Stimulated activated CD4-positive, alpha-beta T cell treated with anti-CD3 and anti-CD28 coated beads, Interleukin-12 subunit alpha, Interleukin-12 subunit beta, amount 100 ng/mL, for 24 hours (primary cell): ENCODE measurements at places on chromosomes 4 and X.

DNA sequence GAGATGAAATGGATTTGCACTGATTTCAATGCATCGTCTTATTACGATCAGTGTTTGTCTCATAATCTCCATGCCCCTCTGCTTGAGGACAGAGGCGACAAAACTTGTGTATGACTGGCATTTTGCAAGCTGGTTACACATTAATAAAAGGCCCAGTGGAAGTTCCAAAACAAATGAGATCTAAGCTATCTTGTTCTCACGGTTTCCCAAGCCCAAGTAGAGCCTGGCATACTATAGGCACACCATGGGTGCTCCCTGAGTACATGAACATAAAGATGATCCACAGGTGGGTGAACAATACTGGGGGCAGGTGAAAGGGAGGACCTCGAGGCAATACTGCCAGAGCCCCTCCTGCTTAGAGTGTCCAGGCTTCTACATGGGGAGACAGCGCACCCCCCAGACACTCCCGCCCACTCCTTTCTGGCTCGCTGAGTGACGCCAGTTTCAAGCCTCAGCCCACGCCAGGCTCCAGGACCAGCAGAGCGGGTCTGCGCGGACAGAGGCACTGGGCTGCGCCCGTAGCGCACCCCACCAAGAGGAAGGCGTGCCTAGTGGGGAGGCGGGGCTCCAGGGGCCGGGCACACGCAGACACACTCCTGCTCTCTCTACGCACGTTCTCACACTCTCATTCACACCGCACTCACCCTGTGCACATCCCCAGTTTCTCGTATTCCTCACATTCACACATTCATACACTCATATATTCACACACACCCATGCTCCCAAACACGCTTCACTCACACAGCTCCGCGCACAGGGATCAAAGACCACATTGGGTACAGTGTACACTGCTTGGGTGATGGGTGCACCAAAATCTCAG is 8.9 kb upstream of the GSX2 start:
- DNase-seq: no peak

GRCh38 chr4:53014881-53015280 is 152.8 kb downstream of the RASL11B start:
- DNase-seq: no peak

- DNase-seq: no peak
Observed at GRCh38 chr4:92299152-92299551, 4.6 kb upstream of the GRID2 start.

GRCh38 chr4:53500546-53500945 is 90.7 kb downstream of the LNX1 start:
- DNase-seq: no peak

DNA sequence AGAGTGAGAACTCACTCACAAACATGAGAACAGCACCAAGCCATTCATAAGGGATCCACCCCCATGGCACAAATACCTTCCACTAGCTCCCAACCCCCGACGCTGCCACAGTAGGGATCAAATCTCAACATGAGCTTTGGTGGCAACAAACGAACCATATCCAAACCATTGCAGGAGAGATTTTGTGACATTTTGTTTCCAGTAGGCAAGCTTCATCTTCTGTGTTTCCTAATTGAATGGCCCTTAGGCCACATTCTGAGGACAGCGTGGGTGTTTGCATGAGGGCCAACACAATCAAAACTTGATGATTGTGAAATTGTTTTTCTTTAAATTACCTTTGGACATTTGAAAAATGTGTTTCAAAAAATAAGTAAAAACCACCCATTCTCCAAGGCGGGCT is 102.6 kb upstream of the LNX1 start:
- no peak for DNase-seq

GRCh38 chr4:133823177-133823576 is 378.4 kb downstream of the PABPC4L start:
- DNase-seq: no peak

GRCh38 chr4:7252510-7253340 is 60.4 kb downstream of the SORCS2 start:
- no peak for DNase-seq

- no peak for DNase-seq
Observed at GRCh38 chr4:26264109-26264508, 56.7 kb upstream of the RBPJ start.

DNA sequence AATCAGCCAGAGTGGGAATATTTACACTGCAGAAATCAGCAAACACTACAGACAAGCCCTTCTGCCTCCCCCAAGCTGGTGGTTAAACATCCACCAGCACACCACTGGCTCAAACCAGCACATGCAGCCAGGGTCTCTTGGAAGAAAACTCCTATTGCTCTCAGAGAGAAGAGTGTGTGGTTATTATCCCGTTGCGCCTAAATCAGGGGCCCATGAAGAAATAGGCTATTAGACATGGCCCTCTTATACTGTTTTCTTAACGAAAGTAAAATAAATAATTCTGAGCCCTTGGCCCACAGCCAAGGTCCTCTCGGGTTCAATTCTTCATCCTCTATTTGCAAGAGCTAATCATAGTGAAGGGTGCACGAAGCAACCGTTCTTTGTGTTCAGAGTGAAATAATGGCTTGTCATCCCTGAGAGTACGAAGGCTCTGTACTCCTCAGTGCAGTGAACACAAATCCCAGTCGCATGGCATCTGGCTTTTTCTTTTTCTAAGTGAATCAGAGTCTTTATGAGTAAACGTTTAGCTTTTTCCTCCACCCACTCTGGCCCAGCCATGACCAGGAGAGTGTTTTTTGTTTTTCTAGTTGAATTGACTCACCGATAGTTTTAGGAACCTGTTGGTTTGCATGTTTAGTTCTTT is 33.4 kb upstream of the RBM47 start:
- peak; percentile 34 for DNase-seq

- DNase-seq: no peak
Observed at GRCh38 chr4:141413366-141413765, 192.7 kb downstream of the ZNF330 start.

GRCh38 chr4:25308306-25308705 is 4.3 kb upstream of the ZCCHC4 start:
- no peak for DNase-seq

DNA sequence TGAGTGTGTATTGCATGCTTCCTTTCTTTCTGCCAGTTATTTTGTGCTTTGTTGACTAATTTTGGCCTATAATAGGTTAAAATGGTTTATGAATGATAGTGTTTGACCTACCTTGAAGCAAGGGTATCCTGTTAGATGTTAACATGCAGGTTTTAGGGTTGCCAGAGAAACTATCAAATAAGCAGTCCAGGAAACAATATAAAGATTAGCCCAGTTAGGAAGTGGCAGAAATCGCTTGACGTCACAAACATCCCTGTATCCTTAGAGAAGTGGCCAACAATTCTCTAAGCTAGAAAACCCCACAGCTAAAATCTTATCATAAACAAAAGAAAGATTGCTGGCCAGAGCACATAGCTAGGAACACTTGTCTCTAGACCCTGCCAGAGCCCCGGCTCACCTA is 3.8 kb downstream of the NAP1L5 start:
- no peak for DNase-seq

DNA sequence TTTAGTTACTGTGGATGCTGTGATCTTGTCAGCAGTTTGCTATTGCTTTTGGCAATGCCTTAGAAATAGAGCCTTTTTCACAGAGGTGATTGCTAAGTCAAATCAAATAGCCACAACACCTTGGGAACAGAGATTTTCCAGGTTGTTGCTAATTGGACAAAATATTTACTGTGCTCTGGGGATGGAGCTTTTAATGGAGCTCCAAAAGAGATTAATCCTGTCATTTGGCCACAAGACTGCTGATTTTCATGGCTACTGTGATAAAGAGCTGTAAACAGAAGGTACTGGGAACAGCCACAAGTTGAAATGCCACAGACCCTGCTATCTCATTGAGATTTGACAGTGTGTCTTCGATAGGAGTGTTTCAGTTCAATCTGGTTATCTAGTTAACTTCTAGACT is 1715.2 kb upstream of the ADGRL3 start:
- DNase-seq: no peak

DNA sequence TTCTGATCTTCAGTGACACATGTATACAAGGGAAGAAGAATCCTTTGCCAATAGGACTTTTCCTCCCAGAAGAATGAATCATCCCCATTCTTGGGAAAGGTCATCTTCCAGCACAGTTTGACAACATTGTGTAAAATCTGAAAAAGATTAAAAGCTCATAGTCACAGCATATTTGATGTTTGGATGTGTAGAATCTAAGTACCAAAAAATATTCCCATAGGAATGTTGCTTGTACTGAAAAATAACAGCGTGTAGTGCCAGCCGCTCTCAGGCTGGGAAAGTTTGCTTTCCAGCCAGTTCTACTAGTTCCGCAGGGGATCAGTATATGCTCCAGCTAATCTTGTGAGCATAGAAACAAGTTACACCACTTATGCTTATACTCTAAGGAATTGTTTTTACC is 74.7 kb upstream of the IL13RA1 start:
- no peak for DNase-seq

DNA sequence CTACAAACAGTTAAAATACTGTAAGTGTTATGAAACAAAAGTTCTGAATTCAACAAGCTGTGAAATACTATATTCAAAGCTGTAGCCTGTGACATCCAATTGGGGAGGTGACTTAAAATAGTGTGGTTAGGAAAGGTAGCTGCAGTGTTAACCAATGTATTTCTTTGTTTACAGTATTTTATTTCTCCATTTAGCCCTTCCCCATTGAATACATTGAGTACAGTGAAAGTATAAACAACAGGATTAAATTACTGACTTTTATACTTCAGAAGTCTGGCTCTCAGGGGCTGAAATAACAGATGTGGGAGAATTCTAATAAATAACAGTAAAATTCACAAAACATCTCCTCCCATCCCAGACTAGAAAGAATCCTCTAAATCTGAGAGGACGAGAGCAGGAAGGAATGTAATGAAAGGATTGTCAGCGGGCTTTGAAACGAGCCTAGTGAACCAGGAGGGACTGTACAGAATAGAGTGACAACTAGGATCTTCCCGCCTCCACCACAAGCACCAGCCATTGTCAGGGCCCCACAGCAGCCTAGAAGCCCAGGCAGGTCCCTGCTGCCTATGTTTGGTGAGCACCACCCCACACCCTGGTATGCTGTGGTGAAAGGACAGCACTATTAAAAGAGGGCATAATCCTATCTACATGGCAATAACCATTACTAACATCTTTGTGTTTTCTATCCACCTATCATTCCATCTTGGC is 73.7 kb downstream of the SPCS3 start:
- DNase-seq: no peak

GRCh38 chrX:7201496-7201895 is 53.5 kb upstream of the PUDP start:
- no peak for DNase-seq

GRCh38 chr4:8473920-8474590 is 33.5 kb downstream of the TRMT44 start:
- no peak for DNase-seq

DNA sequence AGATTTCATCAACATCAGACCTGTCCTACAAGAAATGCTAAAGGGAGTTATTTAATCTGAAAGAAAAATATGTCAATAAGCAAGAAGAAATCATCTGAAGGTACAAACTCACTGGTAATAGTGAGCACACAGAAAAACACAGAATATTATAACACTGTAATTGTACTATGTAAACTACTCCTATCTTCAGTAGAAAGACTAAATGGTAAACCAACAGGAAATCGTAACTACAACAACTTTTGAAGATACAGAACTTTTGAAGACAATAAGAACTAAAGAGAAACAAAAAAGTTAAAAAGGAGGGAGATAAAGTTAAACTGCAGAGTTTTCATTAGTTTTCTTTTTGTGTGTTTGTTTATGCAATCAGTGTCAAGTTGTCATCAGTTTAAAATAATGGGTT is 12.4 kb downstream of the MED14 start:
- no peak for DNase-seq

DNA sequence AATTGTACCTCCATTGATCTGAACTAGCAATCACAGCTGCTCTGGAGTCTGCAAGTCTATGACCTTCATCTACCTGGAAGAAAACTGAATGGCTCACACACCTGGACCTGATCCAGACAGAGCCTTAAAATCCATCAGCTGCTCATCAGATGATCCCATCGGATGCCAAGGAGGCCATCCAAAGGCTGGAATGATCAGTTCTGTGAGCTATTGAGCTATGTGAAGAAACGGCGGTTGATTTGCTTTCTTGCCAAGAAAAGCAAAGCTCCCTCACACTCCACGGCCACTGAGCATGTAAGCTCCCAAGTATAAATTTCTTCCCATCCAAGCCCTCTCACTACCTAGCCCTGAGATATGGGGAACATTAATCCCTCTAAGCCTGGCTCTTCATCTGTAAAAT is 63.1 kb downstream of the RELL1 start:
- no peak for DNase-seq

GRCh38 chrX:2423899-2424298 is 76.9 kb downstream of the DHRSX start:
- DNase-seq: no peak

DNA sequence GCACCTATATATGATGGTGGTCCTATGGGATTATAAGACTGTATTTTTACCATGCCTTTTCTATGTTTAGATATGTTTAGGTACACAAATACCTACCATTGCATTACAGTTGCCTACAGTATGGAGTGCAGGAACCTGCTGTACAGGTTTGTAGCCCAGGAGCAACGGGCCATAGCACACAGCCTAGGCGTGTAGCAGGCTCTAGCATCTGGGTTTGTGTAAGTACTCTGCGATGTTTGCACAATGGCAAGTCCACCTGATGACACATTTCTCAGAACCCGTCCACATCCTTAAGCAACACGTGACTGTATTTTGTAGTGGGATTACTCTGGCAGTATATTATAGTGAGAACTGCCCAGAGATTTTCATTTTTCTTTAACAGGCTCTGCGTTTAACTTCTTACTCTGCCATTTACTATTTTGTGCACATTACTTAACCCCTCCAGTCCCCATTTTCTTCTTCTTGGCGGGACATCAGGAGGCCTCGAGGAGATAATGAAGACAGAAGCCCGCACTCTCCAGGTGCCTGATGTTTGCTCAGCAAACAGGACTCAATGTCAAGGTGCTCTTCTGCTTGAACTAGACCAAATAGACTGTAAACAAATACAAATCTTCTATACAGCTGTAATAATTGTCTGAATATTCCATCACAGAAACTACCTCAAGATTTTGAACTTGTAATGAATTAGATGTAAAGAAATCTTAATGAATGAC is 102.0 kb upstream of the PDLIM3 start:
- no peak for DNase-seq

GRCh38 chrX:74104356-74105015 is 199.5 kb upstream of the ZCCHC13 start:
- no peak for DNase-seq

DNA sequence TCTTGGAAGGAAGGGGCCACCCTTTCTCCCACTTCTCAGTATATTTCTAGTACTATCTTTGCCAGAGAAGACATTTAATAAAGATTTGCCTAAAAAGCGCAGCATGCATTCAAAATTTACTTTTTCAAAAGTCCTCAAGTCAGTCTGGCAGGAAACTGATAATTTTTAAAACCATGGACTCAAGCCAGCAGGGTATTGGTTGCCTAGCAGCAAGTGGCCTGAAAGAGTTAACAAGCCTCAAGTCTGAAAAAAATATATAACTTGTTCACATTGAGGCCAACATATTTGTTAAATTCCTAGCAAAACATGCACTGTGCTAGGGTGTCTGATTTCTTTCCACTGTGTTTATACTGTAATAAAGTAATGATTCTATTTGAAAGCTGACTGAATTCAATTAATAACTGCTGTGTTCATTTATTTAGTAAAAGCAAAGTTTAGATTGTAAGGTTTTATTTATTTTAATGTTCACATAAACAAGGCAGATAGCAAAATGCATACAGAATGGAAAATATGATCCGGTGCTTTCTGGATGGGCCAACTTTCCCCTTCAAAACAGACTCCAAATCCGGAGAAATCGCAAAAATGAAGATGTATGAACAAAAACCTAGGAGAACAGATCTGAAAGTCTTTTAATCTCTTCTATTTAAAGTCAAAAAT is 218.5 kb upstream of the FGF13 start:
- no peak for DNase-seq

GRCh38 chrX:129980001-129980401 is 2.4 kb upstream of the BCORL1 start:
- no peak for DNase-seq
